ENCODE measurements at places on chromosomes 12 and 14. TPM values are rescaled to one million over a fixed set of nuclear protein-coding genes. Genes with fewer than 3 reads are reported as not detected.
A peak's percentile ranks its signal among the peaks of the same experiment; 100 is the strongest.

GRCh38 chr14:59086241-59086882, 102.1 kb upstream of the DAAM1 start:
- ATAC-seq, result no peak

DNA sequence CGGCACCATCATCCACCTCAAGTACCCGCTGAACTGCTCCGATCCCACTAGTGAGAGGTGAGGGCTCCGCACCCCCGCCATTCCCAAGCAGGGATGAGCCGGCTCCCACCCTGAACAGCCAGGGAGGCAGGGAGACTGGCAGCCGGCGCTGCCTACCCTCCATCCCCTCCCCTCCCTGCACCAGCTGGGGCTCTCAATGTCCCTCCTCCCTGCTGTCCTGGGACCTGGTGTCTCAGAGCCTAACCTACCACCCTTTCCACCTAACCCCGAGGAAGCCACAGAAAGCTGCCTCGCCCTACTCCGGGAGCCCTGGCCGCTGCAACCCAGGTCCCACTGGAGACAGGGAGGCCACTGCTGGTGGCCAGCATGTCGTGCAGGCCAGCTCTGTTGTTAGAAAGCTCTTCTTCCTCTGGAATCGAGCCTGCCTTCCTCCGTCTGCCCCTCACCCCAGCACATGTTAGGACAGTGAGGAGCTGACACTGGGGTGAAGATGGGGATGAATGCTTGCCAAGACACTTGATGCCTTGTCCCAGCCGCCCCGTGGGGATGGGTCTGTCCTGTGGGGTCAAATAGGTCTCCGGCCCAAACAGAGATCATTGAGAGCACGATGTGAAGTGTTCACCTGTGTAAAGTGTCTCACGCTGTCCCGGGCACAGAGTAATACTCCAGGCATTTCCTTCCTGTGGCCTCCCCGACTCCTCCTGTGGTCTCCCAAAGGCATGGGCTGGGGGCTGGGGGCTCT, 1.1 kb downstream of the PTPN6 start:
- no peak for ATAC-seq

GRCh38 chr12:104094284-104094683, 30.0 kb downstream of the HCFC2 start:
- ATAC-seq, result no peak

- ATAC-seq, result no peak
Observed at GRCh38 chr12:120514002-120514401, 15.0 kb downstream of the COQ5 start.

- peak; percentile 45 for ATAC-seq
Observed at GRCh38 chr12:3097836-3098235, 20.7 kb downstream of the TSPAN9 start.

GRCh38 chr14:105483300-105484068, 3.2 kb upstream of the CRIP1 start:
- ATAC-seq, result peak; percentile 31

DNA sequence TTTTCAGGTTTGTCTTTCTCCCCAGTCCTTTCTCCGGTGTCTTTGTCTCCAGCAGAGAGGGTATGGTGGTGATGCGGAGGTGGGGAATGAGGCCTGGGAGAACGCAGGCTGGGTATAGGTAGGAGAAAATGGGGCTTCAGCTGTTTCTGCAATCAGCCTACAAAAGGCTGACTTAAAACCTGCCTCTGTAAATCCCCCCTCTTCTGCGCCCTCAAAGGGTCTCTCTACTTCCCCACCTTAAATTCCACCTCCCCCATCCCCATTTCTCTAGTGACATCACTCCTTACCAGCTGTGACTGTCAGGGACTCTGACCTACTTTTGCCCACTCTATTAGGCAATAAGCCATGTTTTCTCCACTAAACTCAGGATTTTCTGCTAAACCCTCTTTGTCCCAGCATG, 8.1 kb upstream of the RIMKLB start:
- ATAC-seq, result no peak

- ATAC-seq, result peak; percentile 4
Observed at GRCh38 chr12:132429602-132429945, 60.4 kb upstream of the FBRSL1 start.

DNA sequence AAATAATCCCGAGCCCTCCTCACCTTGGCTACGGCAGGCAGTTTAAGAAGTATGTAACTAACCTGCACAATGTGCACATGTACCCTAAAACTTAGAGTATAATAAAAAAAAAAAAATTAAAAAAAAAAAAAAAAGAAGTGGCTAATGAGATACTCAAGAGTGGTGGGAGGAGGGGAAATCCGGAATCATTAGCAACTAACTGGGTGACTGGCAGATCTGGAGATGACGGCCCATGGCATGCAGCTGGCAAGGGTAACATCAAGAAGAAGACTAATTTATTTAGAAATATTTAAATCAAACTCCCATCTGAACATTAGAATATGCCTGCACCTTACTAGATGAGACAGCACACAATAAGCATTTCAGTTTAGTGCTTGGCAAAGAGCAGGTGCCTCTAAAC, 52.3 kb upstream of the TMCC3 start:
- ATAC-seq, result no peak

GRCh38 chr14:104567957-104568225, 11.7 kb upstream of the C14orf180 start:
- ATAC-seq, result no peak

DNA sequence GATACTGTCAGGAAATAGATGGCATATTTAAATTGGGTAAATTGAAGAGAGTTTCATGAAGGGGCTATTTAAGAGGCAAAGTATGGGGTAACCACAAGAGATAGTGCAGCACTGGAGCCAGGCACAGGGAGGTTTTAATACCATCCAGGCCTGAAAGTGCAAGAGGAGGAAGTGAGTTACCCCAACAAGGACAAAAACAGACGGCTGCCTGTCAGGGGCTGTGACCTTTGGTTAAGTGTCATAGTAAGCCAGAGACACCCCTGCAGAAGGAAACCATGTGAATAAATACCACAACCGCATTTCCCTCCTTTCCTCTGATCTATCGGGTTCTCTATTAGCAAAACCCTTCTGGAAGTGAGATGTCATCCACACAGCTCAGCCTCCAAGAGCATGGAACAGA, 122.0 kb upstream of the DHRS4 start:
- no peak for ATAC-seq

GRCh38 chr14:51972566-51972965, 16.8 kb upstream of the RTRAF start:
- no peak for ATAC-seq

GRCh38 chr14:68939893-68940613, 39.0 kb downstream of the ACTN1 start:
- ATAC-seq, result peak; percentile 16

DNA sequence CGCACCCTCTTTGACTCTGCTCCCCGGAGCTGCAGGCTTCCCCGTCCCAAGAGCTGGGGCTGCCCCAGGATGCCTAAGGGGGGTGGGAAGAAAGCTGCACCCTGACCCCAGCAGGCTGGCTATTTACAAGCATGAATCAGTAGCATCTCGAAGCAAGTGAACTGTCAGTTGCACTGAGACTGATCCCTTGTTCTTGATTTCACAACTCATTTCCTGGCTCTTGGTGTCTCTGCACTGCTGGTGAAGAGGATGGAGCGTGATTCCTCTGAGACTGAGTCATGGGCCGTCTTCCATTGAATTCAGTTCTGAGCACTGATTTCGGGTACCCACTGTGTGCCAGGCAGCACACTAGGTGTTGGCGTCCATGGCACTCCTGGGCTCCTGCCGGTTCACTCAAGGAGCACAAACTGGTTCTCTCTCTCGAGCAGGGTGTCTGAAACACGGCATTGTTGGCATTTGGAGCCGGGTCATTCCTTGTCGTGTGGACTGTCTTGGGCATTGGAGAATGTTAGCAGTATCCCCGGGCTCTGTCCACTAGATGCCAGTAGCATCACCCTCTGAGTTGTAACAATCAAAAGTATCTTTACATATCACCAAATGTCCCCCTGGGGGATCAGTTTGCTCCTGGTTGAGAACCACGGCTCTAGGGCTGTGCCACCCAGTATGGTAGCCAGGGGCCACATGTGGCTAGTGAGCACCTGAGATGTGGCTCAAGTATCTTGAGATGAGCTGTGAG, 86.9 kb downstream of the RIN3 start:
- ATAC-seq, result peak; percentile 50

GRCh38 chr12:42474391-42474790, 115.2 kb downstream of the PRICKLE1 start:
- ATAC-seq, result peak; percentile 98

DNA sequence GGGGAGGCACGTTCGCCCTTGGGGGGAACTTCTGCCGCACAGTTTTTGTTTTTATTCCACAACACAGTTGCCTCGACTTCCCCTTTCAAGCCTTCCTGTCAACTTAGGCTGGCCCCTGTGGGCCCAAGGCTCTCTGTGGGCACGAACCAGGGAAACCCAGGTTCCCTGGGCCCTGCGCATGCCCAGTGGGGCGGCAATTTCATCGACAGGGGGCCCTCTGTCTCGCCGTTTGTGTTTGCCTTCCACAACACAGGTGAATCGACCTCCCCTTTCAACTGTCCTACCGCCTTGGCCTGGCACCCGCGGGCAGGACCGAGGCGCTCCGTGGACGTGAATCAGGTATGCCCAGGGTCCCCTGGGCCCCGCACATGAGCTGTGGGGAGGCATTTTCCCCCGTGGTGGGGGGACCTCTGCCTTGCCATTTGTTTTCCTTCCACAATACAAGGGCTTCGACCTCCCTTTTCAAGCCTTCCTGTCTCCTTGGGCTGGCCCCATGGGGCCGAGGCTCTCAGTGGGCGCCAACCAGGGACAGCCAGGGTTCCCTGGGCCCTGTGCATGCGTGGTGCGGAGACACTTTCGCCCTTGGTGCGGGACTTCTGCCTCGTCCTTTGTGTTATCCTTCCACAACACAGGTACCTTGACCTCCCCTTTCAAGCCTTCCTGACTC, 354.0 kb downstream of the ALG10 start:
- ATAC-seq, result no peak

GRCh38 chr14:92687681-92688433, 60.6 kb downstream of the LGMN start:
- ATAC-seq, result no peak

DNA sequence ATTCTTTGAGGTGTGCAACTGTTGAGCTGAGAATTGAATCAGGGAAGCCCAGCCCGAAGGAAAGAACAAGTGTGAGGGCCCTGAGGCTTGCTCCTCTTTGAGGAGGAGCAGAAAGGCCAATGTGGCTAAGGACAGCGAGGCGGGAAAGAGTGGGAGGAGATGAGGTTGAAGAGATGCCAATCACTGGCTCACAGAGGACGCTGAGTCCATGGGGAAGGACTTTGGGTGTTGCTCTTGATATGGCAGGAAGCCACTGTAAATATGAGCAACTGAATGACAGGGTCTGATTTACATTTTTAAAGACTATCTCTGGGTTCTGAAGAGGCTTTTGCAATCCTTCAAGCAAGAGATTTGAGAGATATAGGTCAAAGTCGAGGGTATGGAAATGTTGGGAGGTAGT, 3.3 kb upstream of the APPL2 start:
- ATAC-seq, result no peak

DNA sequence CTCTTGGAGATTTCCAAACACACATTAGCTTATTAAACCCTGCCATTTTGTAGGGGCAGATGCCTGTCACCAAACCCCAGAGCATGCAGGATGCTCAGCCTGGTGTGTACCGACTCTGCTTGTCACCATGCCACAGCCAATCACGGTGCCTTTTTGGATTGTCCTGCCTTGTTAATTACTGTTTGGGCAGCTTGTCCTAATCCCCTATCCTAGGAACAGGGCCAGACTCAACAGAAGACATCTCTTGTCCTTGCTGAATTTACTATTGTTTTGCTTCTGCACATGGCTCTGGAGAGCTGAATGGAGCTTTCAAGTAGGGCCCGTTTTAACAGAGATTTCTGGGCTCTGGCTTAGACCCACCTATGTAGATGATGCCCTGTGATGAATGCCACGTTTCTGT, 388.5 kb downstream of the AACS start:
- ATAC-seq, result no peak

DNA sequence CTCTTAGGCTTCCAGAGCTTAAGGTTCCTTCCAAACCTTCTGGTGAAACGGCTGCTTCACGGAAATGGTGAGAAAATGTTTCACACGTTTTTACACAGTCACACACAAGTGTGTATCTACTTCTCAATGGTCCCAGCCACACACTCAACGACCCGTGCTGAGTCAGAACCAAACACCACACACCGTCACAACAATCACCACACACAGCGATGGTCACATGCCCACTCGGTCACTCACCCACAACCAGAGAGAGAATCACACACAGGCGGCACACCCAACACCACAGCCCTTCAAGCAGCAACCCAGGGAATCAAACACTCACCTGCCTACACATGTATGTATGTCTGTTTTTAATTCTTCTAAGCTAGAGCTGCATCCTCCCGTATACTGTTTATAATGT, 12.6 kb upstream of the PLEKHD1 start:
- ATAC-seq, result no peak

- ATAC-seq, result no peak
Observed at GRCh38 chr14:48289701-48290100, 614.3 kb upstream of the MDGA2 start.

GRCh38 chr14:55819610-55820304, 239.8 kb downstream of the KTN1 start:
- ATAC-seq, result no peak

GRCh38 chr12:124630791-124631313, 63.4 kb upstream of the NCOR2 start:
- ATAC-seq, result no peak

GRCh38 chr14:71271166-71271945, 364.1 kb downstream of the PCNX1 start:
- no peak for ATAC-seq

- ATAC-seq, result peak; percentile 62
Observed at GRCh38 chr14:76647697-76648298, 113.5 kb upstream of the VASH1 start.

DNA sequence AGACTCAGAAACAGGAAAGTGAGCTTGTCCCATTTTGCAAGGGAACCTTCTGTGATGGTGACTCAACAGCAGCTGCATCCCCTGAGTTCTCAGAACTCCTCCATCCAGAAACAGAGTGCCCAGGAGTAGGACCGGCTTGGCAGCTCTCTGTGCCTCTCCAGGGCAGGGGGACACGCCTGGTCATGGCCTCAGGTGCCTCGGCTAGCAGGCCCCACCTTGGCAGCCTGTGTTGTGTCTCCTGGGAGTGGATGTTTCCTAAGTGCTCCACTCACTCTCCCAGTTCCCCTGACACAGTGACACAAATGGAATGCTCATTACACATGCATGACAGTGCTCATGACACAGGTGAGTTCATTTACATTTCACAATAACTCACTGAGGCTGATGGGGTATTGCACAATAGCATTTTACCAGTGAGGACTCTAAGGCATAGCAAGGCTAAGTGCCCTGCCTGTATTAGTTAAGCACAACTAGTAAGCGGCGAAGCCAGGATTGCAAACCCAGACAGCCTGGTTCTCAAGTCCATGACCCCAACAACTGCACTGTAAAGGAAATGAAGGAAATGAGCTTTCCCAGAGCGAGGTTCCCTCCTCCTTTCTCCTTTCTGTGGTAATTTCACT, 47.4 kb downstream of the CALM1 start:
- peak; percentile 97 for ATAC-seq

GRCh38 chr12:116703214-116703795, 34.6 kb downstream of the SPRING1 start:
- peak; percentile 77 for ATAC-seq

The KERA gene
- total RNA-seq, result not detected

The ETFBKMT gene
- total RNA-seq, result 1.3 TPM

The CBLN3 gene
- total RNA-seq, result 0.44 TPM

The MGAT4C gene
- total RNA-seq, result not detected

The SLC4A8 gene
- 0.20 TPM for total RNA-seq

The SELPLG gene
- total RNA-seq, result 0.76 TPM

The GPHN gene
- total RNA-seq, result 18.4 TPM

The LRRIQ1 gene
- total RNA-seq, result 0.20 TPM

The CDKN1B gene
- total RNA-seq, result 20.4 TPM

The CACNA1C gene
- total RNA-seq, result 1.1 TPM

The JPH4 gene
- total RNA-seq, result 0.04 TPM

The IRAK3 gene
- total RNA-seq, result 3.0 TPM

The KRT79 gene
- total RNA-seq, result 0.32 TPM

The BAZ2A gene
- total RNA-seq, result 49.9 TPM
